Heart left ventricle (tissue), 16 donors: ENCODE measurements at places on chromosomes 3 and 15. TPM values are rescaled to one million over a fixed set of nuclear protein-coding genes. Genes with fewer than 3 reads are reported as not detected.
A peak's percentile ranks its signal among the peaks of the same experiment; 100 is the strongest.

The C2CD4A gene
- not detected for total RNA-seq

- no peak overlapping the region for H3K27ac ChIP-seq
- no peaks in the 10 kb centered on the region for H3K27me3 ChIP-seq
- no peaks in the 10 kb centered on the region for H3K36me3 ChIP-seq
- no peak for DNase-seq
These were observed 25.5 kb upstream of the KNG1 start for GRCh38 chr3:186691676-186692075.

GRCh38 chr3:67401921-67402320 lies 252.5 kb downstream of the SUCLG2 start:
- no peaks in the 10 kb centered on the region for H3K27me3 ChIP-seq
- no peak for DNase-seq
- no peak overlapping the region for H3K27ac ChIP-seq
- H3K36me3 ChIP-seq = peaks cover 26% of the 10 kb centered on the region
- no peaks in the 10 kb centered on the region for H3K4me1 ChIP-seq
- H3K4me3 ChIP-seq = no peak overlapping the region

- H3K4me3 ChIP-seq = no peak overlapping the region
- H3K27ac ChIP-seq = no peak overlapping the region
- no peaks in the 10 kb centered on the region for H3K36me3 ChIP-seq
- no peaks in the 10 kb centered on the region for H3K27me3 ChIP-seq
These were observed 76.0 kb upstream of the KBTBD8 start for GRCh38 chr3:66922058-66922457.

- H3K27me3 ChIP-seq = no peaks in the 10 kb centered on the region
- H3K36me3 ChIP-seq = no peaks in the 10 kb centered on the region
- peaks cover 19% of the 10 kb centered on the region for H3K4me1 ChIP-seq
- H3K27ac ChIP-seq = no peak overlapping the region
These were observed 169.0 kb upstream of the TSC22D2 start for GRCh38 chr3:150238995-150239619.

DNA sequence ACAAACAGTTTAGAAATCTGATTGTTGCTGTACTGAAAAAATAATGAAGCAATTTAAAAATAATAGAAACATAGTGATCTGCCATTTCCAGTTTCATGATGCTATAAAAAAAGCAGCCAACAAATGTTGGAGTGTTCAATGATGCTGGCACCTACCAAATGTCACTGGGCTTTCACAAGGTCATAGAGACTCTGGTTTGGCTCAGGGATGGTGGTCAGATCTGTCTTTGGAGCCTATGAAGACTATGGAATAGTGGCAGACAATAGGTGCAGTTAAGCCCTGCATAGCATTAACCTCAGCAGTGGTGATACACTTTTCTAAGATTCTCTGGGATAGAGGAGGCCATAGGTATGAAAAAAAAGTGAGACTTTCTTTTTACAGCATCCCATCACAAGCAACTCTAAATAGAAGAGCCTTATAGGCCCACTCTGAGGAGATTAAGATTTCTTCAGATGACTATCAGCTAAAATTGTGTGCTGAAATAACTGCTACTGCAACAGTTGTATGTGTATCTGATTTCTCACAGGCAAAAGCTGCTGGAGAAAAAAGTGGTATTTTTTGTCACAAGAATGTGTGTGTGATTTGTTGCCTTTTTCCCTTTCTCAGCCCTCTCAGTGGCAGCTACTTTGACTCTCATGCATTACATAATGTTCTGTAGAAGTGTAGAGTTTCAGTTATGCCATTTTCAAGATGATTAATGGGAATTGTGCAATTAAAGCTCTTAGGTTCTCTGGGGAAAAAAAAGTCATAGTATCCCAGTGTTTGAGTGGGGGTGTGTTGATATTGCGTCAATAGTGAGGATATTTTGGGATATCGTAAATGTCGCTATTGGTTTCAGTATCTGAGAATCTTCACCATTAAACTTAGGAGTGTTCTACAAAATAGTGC lies 137.4 kb downstream of the MBNL1 start:
- no peaks in the 10 kb centered on the region for H3K36me3 ChIP-seq
- H3K4me3 ChIP-seq = peak overlapping the region; percentile 20
- peaks cover 7% of the 10 kb centered on the region for H3K4me1 ChIP-seq
- peak; percentile 36 for DNase-seq
- peak overlapping the region; percentile 94 for H3K27ac ChIP-seq

GRCh38 chr3:111948786-111949185 lies 30.0 kb upstream of the ABHD10 start:
- H3K4me1 ChIP-seq = peaks cover 6% of the 10 kb centered on the region
- H3K36me3 ChIP-seq = no peaks in the 10 kb centered on the region
- H3K4me3 ChIP-seq = no peak overlapping the region
- no peak for DNase-seq
- no peaks in the 10 kb centered on the region for H3K27me3 ChIP-seq

DNA sequence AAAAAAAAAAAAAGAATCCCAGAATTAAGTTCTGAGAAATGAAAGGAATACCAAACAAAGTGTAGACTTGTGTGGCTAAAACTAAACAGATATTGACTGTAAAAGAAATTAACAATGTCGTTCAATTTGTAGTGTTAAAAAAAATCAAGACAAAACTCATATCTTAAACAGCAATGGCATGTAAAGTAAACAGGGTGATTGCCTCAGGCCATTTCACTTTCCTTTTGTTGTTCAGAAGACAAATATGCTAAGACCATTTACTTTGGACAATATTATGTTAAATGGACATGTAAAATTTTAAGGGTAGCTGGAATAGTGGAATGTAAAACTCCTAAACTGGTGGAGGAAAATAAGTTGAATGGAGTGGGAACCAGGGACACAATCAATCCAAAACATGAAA lies 139.1 kb downstream of the RTP4 start:
- H3K27me3 ChIP-seq = no peaks in the 10 kb centered on the region
- H3K4me3 ChIP-seq = no peak overlapping the region
- H3K27ac ChIP-seq = no peak overlapping the region
- no peaks in the 10 kb centered on the region for H3K4me1 ChIP-seq
